Aorta (tissue), 5 donors: ENCODE measurements at places on chromosomes 4 and X. TPM values are rescaled to one million over a fixed set of nuclear protein-coding genes. Genes with fewer than 3 reads are reported as not detected.

The MAGEC2 gene
- total RNA-seq: not detected

The FAM47A gene
- total RNA-seq: not detected

DNA sequence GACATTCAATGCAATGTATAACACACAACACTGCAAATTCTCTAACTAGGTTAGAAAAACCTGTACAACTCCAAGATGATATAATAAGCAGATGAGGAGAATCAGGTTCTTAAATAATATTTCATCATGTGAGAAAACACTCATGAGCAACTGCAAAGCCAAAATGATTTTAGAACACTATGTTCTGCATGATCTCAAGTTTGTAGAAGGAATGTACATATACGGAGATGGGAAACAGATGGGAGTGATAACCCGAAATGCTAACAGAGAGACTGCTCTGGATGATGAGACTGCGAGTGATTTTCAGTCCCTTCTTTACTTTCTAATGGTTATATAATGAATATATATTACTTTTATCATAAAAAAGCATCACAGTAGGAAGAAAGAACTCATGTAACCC, 80.9 kb downstream of the PCYT1B start:
- no peaks in the 10 kb centered on the region for H3K4me1 ChIP-seq
- no peak overlapping the region for H3K27ac ChIP-seq
- no peak for DNase-seq

DNA sequence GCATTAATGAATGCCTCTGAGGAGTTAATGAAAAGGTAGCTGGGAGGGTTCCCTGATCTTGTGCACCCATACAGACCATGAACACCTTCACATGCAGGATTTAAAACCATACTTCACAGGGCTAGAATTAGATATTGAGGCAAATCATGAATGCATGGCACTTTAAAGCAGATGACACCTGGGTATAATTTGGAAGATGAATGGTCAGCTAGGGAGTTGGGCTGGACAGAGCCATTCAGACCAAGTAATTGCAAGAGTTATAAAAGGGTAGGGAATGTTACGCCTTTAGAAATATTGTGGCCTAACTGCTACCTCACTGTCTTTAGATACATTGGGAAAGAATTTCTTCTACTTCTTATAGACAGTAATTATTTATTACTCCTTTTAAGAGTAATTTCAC, 89.1 kb upstream of the ZNF827 start:
- no peak overlapping the region for H3K4me3 ChIP-seq
- H3K4me1 ChIP-seq: no peaks in the 10 kb centered on the region
- no peak for DNase-seq
- H3K27ac ChIP-seq: no peak overlapping the region

DNA sequence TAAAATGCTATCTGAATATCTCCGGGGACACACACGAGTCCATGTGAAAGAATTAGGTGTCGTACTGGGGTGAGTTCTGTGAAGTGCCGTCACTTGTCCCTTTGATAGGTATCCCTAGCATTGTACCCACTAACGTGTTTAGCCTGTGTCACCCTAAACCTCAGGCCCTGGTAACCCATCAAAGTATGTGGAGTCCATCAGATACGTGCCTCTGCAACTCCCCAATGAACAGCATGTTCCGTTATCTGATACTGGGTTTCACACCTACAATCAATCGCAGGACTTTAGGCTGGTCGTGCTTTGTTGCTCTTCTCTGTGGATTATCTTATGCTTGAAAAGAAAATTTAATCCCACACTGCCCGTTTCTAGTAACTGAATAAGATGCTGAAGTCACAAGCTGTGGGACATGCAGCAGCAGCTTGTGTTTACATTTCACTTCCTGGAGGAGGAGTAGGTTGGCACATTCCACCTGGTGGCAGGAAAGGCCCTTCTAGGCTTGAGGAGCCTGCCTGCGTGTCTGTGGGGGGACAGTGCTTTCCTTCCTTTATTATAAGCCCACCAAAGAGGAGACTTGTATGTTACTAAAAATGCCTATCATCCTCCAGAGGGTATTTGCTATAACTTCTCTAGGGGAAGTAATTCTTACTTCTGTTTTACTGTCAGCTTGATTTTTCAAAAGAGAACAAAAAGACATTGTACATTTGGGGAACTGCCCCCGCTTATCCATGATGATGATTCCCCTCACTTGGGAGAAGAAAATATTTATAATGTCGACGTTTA, 127.2 kb downstream of the FNIP2 start:
- H3K36me3 ChIP-seq: no peaks in the 10 kb centered on the region
- no peak overlapping the region for H3K27ac ChIP-seq
- H3K27me3 ChIP-seq: no peaks in the 10 kb centered on the region
- H3K4me1 ChIP-seq: no peaks in the 10 kb centered on the region

The HSPA4L gene
- 17.7 TPM for total RNA-seq

The AKAP17A gene
- 53.7 TPM for total RNA-seq

DNA sequence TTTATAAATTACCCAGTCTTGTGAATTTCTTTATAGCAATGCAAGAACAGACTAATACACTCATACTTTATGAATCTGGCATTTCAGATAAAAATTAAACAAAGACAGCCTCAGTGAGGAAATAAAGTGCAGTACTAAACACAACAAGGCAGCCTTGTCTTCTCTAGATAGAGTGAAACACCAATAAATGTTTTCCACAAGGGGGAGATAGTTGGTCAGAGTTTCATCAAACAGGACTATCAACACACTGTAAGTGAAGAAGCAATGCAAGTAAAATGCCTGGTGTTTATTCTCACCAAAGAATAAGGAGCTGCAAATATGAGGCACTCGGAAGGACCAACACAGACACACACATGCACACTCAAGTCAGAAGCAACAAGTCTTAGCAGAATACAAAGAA, 62.8 kb downstream of the FAM9B start:
- H3K4me1 ChIP-seq: no peaks in the 10 kb centered on the region
- DNase-seq: no peak
- H3K27ac ChIP-seq: no peak overlapping the region

- DNase-seq: no peak
- no peaks in the 10 kb centered on the region for H3K4me1 ChIP-seq
- no peak overlapping the region for H3K4me3 ChIP-seq
- no peaks in the 10 kb centered on the region for H3K36me3 ChIP-seq
- no peak overlapping the region for H3K27ac ChIP-seq
- H3K27me3 ChIP-seq: no peaks in the 10 kb centered on the region
Measured at GRCh38 chrX:8783097-8783713, 18.0 kb downstream of the FAM9A start.

DNA sequence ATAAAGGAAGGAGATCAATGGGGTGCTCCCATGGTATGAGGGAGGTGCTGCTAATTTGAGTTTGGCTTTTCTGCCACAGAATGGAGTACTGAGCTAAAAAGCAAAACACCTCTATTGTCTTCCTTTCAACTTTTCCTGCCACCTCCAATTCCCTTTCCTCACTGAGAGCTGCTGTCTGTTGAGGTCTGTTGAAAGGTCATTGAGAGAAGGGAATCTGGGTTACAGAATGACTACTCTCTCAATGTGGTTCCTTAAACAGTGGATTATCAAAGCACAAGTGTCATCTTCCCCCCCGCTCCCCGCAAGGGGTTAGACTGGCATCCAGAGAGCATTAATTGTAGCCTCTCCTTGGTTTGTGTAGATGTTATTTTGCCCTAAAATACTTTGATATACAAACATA, 10.7 kb downstream of the USP9X start:
- no peak for DNase-seq
- peaks cover 9% of the 10 kb centered on the region for H3K4me1 ChIP-seq
- H3K4me3 ChIP-seq: no peak overlapping the region
- no peaks in the 10 kb centered on the region for H3K36me3 ChIP-seq
